NCI-H226 (cell line): ENCODE measurements at places on chromosomes 7 and 10.
A peak's percentile ranks its signal among the peaks of the same experiment; 100 is the strongest.

GRCh38 chr7:69670701-69671100 lies 72.4 kb downstream of the AUTS2 start:
- no peak for DNase-seq

GRCh38 chr7:155448632-155449007 lies 9.3 kb upstream of the EN2 start:
- DNase-seq, result no peak

DNA sequence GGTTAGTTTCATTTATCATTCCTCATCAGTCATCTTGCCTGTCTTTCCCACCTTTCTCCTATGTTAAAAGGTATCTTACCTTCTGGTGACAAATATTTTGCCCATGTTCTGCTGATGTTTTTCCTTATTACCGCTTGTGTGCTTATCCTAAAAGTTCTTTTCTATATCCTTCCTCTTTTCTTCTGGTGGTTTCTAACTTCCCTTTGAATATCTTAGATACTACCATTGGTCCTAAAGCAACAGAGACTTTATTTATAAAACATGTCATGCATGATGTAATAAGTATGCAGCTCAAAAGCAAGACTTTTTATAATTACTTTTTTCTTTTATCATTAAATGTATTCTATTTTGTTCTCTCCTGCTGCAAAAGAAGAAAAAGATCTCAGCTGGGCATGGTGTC lies 24.8 kb downstream of the TBC1D12 start:
- DNase-seq, result no peak

DNA sequence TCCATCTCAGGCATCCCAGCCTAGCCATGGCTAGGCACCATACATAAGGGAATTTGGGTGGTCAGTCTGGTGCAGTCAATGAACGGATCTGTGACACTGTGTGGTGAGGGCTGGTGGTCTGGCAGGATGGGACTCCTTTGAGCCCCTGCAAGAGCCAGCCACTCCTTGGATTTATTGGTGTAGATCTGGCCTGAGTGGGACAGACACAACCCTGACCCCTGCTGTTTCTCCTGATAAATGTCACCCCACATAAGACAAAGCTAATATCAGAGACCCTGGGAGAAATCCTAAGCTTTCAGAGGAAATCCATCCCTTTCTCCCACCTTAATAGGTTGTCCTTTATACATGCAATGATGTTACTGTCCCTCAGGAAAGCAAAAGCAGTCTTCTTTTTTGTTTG lies 2.3 kb downstream of the FBXO24 start:
- no peak for DNase-seq

DNA sequence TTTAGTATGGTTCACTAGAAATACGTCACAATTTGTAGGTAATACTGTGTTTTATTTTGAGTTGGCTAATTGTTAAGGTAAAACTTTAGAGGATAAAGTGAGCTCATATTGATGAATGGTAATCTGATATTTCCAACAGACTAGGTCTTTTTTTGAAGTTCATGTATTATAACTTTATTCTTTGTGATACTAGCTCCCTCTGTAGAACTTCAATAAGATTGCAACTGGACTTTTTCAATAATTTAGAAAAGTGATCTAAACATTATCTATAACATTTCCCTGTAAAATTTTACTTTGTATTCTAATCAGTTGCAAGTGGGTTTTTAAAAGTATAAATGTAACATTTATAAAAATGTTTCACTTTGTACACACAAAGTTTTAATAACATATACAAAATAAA lies 83.5 kb downstream of the ADK start:
- DNase-seq, result no peak

DNA sequence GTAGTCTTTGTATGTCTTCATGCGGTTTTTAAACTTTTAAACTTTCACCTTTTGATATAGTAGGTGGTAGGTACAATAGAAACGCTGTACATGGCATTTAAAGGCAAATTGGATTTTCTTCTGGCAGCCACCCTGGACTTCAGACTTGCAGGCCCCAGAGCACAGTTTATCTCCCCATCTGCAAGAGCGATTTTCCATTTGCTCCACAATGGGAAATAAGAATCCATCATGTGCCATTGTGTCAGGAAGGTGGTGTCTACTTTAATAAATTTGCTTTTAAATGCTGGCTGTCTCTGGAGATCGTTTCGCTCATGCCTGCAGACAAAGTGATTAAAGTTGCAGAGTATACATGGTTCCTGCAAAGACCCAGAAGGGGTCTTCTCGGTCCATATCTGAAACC lies 38.9 kb downstream of the UNC5B start:
- no peak for DNase-seq

- DNase-seq, result no peak
These were observed 195.1 kb upstream of the KLF6 start for GRCh38 chr10:3980144-3980543.

GRCh38 chr10:121792198-121792597 lies 135.6 kb downstream of the ATE1 start:
- DNase-seq, result peak; percentile 24

DNA sequence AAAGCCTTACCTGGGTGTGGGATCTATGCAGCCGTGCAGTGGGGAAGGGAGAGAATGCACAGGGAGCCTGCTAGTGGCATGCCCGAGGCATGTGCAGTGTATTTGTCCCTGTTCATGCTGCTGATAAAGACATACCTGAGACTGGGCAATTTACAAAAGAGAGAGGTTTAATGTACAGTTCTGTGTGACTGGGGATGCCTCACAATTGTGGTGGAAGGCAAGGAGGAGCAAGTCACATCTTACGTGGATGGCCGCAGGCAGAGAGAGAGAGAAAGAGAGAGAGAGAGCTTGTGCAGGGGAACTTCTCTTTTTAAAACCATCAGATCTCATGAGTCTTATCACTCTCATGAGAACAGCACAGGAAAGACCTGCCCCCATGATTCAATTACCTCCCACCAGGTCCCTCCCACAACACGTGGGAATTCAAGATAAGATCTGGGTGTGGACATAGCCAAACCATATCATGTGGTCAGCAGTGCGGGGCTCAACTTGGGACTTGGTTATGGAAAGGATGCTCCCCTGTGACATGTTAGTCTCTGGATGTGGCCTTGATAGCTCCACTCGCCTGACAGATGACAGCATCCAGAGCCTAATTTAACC lies 128.9 kb downstream of the DOCK1 start:
- no peak for DNase-seq

DNA sequence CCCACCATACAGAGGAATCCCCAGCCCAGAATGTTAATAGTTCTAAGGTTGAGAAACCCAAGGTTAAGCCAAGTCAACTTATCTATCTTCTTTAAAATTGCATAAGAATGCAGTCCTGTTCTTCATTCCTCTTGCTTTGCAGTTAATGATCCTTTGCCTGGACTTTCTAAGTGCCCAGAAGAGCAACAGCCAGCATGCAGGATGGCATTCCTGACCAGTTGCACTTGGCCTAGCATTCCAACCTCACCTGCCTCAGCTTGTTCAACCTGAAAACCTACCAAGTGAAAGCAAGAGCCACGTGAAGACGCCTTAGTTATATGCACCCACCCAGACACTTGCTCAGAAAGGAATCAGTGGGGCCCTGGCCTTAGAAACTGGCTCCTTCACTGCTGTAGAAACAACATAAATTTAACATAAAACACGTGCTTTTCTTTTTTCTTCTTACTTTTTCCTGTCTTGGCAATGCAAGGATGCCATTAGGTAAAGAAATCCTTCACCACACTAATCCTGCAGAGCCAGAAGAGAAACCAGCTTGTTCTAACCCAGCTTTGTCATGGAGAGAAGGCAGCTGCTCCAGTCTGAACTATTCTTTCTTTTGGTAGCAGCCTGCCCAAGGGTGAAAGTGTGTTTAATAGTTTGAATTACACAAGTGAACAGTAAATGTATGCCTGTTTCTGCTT lies 25.0 kb downstream of the EGFR start:
- DNase-seq, result no peak

- DNase-seq, result no peak
These were observed 3.2 kb upstream of the ZNF789 start for GRCh38 chr7:99469381-99470065.

- no peak for DNase-seq
These were observed 13.0 kb downstream of the ZNF316 start for GRCh38 chr7:6650086-6650485.

DNA sequence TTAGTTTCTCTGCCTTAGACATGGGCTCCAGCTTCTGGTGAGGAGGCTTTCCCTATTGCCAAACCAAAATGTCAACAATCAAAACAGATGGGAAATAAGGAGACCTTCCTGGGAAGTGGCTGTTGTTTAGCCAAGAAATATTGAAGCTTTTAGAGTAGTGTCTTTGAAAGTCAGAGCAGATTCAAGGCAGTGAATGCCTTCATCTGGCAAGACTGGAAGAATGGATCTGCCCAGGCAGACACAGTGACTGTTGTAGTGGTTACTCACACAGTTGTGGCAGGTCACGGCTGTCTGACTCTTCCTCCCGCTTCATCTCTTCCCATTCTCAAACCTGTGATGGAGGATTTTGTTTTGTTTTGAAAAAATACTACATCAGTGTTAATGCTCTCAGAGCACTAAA lies 154.1 kb upstream of the ADO start:
- DNase-seq, result no peak

GRCh38 chr7:8511855-8512254 lies 78.4 kb downstream of the NXPH1 start:
- no peak for DNase-seq

- DNase-seq, result no peak
These were observed 50.4 kb downstream of the VTI1A start for GRCh38 chr10:112497347-112497950.

DNA sequence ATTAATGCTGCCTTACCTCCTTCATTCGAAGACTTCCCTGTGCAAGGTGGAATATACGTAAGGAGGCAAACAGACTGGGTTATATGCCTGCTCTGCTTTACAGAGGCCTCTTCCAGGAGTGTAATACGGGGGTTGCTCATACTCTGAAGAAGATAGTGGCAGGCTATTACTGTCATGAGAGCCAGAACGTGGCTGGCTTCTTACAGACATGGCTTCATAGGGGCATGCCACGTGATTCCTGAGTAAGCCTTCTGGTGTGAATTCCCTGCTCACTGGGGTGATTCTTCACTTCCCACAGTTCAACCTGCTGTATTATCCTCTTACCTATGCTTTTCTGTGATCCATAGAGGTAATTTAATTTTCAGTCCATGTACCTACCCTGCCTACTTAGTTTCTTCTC lies 141.8 kb downstream of the ST7 start:
- DNase-seq, result no peak

- DNase-seq, result no peak
These were observed 19.1 kb downstream of the BTRC start for GRCh38 chr10:101373063-101373462.

- DNase-seq, result no peak
These were observed 29.2 kb downstream of the ANXA8 start for GRCh38 chr10:47454780-47455058.

- DNase-seq, result no peak
These were observed 10.0 kb upstream of the TSPAN33 start for GRCh38 chr7:129134356-129134987.

DNA sequence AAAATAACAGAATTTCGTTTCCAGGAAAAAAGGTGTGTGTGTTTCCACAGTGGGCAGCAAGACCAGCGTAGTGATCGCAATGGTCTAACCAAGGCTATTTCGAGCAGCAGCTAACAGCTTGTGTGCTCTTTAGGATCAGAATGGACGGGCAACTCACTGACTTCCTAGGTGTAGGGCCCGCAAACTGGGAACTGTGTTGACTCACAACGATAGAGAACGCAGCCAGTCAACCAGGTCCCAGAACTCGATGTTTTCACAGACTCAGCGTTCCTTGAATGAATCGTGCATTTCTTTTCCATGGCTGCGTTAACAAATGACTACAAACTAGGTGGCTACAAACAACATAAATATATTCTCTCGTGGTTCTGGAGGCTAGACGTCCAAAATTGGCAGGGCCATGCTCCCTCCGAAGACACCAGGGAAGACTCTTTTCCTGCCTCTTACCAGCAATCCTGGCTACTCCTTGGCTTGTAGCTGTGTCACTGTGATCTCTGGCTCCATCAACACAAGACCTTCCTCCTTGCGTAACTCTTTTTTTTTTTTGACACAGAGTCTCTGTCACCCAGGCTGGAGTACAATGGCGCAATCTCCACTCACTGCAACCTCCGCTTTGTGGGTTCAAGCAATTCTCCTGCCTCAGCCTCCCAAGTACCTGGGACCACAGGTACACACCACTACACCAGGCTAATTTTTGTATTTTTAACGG lies 39.1 kb downstream of the PODXL start:
- DNase-seq, result no peak

DNA sequence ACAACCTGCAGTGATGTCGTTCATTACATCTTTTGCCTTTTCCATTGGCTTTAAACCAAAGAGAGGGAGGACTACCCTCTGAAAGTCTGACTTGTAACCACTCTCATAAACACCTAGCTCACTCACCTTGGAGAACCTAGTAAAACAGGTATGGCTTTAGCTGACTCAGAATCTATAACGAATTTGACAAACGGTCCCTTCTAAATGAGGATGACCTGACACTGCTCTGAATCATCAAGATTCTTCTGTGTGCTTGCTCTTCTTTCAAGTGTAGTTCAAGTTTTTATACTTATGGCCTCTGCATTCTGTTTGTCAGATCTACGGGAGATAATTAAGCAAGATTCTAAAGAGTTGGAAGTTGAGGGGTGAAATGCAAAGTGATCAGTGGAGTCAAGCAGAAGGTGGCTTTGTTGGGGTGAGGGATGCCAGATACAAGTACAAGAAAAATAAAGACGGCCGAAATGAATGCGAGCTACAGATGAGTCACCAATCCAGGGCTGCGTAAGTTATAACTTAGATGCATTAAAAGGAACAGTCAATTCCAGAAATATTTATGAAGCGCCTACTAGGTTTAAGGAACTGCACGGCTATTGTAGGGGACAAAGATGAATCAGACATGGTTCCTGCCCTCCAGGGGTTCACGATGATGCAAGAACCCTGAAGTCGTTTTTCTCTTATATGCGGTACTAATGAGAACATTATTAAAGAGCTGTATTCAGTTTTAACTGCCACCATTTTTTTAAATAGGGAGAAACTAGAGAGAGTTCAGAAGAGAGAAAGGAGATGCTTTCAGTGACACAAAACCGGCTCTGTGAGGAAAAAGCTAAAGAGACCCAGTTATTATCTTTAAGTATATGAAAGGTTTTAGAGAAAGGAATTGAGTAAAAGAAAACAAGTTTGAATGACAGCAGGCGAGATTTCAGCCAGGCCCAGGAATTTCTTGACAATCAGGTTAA lies 6.5 kb downstream of the HIPK2 start:
- no peak for DNase-seq

- DNase-seq, result no peak
These were observed 16.3 kb downstream of the GSAP start for GRCh38 chr7:77399816-77400215.
